ENCODE measurements at places on chromosomes 11 and 22.
A peak's percentile ranks its signal among the peaks of the same experiment; 100 is the strongest.

- DNase-seq, result peak; percentile 82
Measured at GRCh38 chr22:23696326-23696851, 5.6 kb downstream of the RGL4 start.

DNA sequence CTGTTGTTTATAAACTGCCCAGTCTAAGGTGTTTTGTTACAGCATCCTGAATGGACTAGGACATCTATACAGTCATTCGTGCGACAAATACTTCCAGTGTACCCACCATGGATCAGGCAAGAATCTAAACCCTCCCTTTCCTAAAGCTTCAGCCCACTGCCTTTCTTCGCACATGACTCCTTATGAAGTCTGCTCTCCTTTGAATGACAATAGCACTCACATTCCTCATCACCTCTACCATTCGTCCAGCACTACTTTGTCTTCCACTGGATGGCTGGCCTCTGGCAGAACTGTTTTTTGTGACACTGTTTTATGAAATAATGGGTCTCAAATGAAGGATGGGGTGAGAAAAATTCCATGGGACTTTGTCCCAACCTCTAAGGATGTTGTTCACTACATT is 89.8 kb upstream of the LIN7C start:
- no peak for DNase-seq

DNA sequence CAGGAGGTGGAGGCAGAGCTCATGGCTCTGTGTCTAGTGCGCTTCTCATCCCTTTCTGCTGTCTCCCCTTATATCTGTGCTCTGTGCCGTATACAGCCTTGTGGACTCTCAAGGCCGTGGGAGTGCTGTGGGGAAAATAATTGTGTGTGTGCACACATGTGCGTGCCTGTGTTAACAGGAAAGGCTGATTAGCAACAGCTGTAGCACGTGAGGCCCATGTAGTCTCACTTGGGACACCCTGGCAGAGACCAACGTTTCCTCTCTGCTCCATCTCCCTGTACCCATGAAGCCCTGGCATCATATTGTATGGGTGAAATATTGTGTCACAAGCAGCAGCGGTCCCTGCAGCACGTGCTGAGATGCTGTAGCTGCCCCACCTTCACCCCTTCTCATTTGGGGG is 109.3 kb downstream of the LRRC32 start:
- no peak for DNase-seq

- no peak for DNase-seq
Measured at GRCh38 chr11:111645657-111646316, 43.5 kb downstream of the SIK2 start.

DNA sequence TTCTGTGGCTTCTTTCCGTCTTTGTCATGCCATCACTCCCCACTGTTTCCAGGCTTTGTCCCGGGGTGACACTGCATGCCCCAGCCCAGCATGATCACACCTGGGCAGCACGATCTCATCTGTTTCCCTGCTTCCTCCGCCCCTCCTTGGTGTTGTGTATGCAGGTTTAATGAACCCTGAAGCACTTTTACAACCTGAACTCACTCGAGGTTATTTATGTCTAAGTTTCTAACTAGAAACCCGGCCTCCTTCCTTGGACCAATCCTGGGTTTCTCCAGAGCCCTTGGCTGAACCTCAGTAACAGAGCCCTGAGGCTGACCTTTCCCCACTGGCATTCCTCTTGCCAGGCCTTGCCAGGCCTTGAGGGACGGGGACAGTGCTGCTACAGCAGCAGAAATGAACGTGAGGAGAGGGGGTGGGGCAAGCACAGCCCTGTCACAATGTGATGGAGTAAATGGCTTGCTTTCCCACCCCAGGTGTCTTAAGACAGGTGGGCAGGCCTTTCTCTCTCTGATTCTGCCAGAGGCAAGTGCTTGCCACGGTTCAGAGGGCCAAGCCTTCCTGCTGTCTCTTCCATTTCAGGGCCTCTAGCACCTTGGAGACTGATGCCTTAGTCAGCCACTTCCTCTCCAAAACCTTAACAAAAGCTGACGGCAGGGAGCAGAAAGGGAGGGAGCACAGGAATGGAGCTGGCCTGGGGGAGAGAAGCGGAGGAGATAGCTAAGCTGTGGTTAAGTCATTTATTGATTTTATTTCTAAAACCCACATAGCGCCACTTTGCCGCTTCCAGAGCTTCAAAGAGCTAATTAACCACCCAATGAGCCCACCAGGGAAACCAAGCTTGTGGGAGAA is 3.1 kb upstream of the PYGM start:
- peak; percentile 82 for DNase-seq

GRCh38 chr11:46066335-46066734 is 54.9 kb downstream of the PHF21A start:
- DNase-seq, result no peak

GRCh38 chr11:132033051-132033450 is 662.6 kb downstream of the NTM start:
- peak; percentile 66 for DNase-seq

DNA sequence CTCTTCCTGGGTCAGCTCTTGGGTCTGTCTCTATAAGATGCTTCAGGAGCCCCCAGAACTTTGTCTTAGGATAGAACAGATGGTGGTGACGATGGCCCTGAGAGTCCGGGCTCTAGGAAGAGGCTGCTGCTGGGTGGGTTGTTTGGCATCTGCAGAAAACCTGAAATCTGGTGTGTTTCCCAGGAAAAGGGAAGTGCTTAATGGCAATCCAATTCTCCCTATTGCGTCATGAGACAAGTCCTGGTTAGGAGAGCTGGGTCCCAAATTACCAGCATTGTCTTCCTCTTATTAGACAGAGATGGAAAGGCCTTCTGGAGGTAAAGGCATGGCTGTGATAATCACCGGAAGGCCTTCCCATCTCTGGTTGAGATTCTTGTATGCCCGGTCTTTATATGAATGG is 48.9 kb upstream of the GRAMD1B start:
- no peak for DNase-seq

GRCh38 chr11:33866936-33867335 is 24.9 kb downstream of the LMO2 start:
- no peak for DNase-seq
